RKO (cell line): ENCODE measurements at places on chromosomes 3 and 15.
A peak's percentile ranks its signal among the peaks of the same experiment; 100 is the strongest.

DNA sequence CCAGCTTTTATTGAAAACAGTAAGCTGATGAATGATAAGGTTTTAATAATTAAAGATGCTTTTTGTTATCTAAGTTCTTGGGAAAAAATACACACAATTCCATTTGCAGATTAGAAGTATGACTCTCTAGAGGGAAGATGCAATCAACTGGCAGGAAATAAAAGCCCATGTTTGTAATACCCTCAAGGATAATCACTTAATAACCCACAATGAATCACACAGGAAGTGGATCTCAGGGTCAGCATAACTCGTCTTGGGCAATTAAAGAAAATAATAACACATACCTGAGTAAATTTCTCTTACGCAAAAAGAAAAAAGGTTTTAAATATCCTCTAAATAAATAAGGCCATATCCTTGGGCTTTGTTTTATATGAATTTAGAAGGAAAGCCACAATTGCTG lies 9.4 kb upstream of the EID1 start:
- peak; percentile 38 for DNase-seq

DNA sequence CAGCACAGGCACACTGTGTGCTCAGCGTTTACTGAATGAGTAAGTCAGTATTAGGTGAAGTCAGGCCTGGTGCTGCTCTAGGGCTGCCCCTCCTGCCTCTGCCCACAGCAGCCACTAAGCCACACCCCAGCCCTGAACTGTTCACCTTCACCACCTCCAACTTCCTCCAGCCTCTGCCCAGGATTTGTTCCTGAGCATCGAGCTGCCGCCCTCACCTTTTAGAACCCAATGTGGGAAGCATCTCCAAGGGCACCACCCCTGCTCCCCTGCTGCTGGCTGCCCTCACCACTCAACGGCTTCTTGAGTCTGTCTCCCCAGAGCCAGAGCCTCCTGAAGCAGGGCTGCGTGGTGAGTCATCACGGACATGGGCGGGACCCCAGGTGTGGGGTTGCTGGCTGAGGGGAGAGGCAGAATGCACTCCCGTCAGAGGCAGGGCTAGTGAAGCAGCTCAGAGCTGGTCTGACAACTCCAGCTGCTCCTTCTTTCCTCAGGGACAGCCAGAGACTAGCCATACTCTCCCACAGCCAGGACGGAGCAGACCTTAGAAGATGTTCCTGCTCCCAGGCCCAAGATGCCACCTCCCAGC lies 5.8 kb downstream of the HYAL2 start:
- DNase-seq: no peak

GRCh38 chr15:88979674-88980073 lies 66.5 kb upstream of the MFGE8 start:
- no peak for DNase-seq

DNA sequence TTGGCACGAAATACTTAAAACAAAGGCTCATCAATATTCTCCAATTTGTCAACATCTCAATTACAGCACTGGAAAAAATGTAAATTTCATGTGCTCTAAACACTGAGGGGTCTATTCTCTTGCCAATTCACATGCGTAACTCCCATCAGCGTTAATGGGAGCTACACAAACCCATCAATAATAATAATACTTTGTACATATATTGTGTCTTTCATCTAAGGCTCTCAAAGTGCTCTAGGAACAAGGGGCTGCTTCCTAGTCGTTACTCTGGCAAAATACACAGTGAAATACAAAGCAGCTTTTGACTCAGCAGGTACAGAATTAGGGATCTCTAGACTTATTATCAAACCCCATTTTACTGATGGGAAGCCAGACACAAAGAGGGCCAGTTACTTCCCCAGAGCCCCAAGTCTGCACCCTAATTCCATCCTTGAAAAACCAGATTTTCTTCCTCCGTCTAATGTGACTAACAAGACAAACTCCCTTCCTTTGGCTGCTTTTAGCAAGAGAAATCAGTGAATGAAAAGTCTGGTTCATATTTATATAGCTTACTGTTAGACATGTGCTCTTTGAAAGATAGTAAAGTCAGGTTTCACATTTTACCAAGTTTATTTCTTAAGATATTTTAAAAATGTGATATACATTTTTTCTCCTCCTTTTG lies 20.0 kb downstream of the MEIS2 start:
- DNase-seq: no peak

DNA sequence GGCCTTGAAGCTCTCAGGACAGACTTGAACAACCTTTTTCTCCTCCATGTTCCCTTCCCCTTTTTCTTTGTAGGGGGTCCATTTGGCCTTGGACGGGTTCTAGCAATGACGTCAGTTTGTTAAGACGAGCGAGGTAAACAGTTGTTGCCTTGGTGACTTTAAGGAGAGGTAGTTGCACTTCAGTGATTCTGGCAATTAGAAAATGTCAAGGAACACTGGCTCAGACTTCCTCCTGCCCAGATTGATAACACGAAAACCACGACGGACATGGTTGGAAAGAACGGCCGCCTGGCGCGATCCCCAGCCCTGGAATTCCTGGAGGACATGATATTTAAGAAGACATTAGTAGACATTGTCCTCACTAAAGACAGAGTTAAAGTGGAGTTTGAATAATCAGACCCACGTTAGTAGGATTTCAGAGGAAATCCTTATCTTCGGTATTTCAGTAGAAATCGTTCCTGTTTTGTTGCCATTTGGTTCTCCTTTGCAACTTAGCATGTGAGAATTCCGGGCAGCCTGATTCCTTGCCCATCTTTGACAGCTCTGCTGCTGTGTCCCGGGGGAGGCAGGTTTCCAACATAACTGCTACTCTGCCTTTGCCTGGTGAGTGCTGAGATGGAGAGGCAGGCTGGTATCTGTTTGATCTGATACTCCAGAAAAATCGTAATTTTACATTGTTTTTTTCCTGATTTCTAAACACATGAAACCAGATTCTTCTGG lies 87.3 kb downstream of the ST6GAL1 start:
- no peak for DNase-seq

DNA sequence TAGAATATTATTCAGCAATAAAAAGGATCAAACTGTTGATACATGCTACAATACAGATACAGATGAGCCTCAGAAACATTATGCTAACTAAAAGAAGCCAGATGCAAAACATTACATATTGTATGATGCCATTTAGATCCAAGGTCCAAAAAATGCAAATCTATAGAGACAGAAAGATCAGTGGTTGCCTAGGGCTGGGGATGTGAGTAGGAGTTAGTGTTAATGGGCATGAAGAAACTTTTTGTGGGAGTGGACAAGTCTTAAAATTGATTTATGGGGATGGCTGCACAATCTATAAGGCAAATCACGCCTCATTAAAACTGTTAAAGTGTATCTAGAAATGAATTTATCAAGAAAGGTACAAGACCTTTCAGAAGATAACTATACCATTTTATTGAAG lies 45.0 kb downstream of the EHHADH start:
- DNase-seq: no peak

- DNase-seq: no peak
These were observed 2.8 kb upstream of the RIOX2 start for GRCh38 chr3:97974996-97975395.

- no peak for DNase-seq
These were observed 41.3 kb downstream of the MEIS2 start for GRCh38 chr15:37059086-37059485.

DNA sequence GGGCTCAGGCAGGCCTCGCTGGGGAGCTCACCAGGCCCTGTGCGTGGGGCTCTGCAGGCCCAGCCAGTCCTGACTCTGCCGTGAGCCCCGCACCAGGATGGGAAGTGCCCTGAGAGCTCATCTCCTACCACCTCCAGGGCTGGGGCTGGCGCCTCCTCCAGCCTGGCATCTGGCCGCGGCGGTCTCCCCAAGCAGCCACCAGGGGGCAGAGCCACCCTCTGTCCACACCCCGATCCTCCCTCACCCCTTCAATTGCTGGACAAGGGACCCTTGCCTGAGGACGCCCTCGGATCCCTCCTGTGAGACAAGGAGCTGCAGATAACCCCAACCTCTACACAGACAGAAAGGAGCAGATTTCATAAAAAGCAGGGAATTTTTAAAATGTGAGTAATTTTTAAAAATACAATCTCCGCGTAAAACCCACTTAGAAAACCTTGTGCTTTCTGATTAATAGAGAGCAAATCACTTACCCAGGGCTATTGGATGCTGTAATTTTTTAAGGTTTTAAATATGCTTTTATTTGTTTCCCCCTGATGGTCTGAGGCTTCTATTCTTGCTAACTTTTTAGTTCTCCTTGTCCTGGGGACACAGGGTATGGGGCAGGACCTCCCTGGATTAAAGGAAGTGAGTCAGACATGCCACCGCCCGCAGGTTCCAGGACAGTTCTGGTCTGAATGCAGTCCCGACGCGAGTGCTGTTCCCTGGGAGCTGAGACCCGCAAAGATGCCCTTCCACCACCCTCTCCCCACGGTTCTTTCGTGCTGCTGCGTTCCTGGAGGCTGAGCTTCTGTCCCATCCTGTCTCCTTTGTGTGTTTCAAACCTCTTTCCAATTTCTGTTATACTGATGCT lies 52.3 kb upstream of the CHRNA7 start:
- DNase-seq: peak; percentile 40

DNA sequence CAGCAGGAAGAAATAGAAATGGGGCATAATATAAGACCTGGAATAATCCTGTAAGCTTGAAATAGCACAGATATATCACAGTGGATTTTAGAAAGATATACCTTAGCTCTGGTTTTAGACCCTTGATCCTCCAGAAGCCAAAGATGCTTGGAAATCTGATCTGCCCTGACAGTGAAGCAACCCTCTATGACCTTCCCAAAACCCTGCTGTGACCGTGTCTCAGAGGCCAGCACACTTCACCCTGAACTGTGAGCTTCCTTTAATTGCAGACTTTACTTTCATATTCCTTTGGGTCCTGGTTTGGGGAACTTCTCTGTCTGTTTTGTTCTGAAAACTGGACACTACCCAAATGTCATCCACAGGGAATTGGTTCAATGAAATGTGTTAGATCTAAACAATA lies 13.0 kb downstream of the MECOM start:
- no peak for DNase-seq

- DNase-seq: no peak
These were observed 99.2 kb downstream of the CACNA1D start for GRCh38 chr3:53593611-53594010.

- peak; percentile 44 for DNase-seq
These were observed 78.0 kb downstream of the MYO1E start for GRCh38 chr15:59294574-59295260.

- DNase-seq: no peak
These were observed 96.3 kb upstream of the BCL6 start for GRCh38 chr3:187841560-187841959.

DNA sequence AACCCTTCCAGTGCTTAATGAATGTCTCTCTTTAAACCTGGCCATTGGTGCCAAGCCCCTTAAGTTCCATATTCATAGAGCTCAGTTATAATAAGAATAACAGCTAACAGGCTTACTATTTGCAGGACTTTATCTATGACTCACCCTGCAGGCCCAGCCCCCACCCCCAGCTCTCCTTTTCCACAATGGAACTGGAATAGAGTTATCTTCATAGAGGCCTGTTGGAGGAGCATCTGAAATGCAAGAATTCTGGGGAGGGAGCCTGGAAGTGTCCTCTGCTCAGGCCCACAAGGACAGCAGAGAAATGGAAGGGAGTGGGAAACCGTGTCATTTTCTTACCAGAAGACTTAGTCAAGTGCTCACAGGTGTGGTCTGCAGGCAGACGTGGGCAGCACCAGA lies 52.8 kb downstream of the SEMA5B start:
- DNase-seq: no peak

DNA sequence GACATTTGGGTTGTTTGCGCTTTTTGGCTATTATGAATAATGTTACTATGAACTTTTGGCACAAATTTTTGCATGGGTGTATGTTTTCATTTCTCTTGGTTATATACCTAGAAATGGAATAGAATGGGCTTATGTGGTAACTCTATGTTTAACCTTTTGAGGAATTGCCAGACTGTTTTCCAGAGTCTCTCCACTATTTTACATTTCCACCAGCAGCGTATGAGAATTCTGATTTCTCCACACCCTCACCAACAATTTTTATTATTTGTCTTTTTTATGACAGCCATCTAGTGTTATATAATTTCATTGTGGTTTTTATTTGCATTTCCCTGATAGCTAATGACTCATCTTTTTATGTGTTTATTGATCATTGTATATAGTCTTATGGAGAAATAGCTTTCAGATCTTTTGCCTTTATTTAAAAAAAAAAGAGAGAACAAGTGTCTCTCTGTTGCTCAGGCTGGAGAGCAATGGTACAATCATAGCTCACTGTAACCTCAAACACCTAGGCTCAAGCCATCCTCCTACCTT lies 247.2 kb downstream of the OPA1 start:
- no peak for DNase-seq

DNA sequence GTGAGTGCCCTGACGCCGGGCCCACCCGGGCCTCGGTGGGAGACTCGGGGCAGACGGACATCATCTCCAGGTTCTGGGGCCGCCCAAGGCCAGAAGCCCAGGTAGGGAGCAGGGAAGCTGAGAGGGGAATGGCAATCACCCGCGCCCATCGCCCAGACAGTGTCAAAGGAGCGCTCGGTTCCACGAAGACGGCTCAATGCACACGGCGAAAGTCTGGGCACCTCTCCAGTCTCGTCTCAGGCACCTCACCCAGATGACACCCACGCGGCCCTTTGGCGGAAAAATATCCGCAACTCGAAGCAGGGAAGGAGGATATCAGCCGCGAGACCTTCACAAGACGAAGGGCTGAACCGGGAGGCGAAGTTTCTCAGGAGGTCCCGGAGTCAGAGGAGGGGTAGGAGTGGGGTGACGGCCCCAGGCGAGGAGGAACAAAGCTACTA lies 916 bp downstream of the IL17RD start:
- DNase-seq: peak; percentile 34

DNA sequence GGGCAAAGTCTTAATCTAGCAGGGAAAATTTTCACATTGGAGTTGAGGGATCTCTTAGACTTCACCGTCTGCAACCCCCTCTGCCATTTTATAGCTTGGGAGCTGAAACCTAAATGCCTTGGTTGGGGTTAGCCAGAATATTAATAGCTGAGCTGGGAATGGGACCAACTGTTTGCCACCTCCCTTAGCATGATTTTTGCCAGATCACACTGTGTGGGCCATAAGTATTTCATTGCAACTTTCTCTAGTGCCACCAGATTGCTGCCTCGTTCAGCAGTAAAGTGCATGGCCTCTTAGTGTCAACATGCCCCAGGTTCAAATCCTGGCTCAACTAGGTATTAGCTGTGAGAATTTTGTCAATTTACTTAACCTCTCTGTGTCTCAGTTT lies 55.9 kb upstream of the ABHD17C start:
- DNase-seq: no peak

DNA sequence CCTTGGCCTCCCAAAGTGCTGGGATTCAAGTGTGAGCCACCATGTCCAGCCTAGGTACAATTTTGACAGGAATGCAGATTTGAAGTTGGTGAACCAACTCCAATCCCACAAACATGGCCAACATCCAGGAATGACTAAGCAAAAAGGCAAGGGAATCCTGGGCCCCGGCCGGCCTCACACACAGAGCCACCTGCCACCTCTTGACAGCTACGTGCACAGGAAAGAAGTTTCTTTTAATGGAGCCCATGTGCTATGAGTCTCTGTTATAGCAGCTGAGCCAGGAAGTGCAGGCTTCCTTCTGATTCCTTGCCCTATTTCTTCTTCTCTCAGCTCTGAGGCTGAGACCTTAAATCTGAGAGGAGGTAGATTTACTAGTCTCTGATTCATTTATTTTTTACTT lies 8.8 kb downstream of the TMEM40 start:
- peak; percentile 34 for DNase-seq

- no peak for DNase-seq
These were observed 17.9 kb downstream of the TERC start for GRCh38 chr3:169746924-169747323.

GRCh38 chr3:43180027-43180426 lies 74.1 kb upstream of the POMGNT2 start:
- DNase-seq: no peak
